Daoy (cell line): ENCODE measurements at places on chromosomes 16 and 17.

DNA sequence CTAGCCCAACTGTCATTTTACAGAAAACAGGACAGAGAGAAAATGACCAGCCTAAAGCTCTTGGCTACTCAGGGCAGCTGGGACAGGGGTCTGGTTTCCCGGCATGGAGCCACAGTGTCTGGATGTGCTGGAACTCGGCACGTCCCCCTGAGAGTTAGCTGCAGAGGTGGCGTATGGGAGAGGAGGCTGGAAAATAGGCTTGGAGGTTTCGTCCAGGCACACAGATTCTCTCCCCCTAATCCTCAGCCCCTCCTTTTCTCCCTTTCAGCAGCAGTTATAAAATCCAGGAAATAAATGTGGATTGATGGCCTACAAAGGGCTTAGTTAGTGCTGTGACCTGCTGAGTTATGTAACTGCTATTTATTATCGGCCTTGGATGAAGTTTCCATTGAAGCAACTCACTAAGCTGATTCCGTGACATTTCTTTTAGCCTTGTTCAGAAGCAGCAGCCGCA is 89.5 kb upstream of the TOB1 start:
- DNase-seq = no peak

- DNase-seq = no peak
Measured at GRCh38 chr16:57518520-57518919, 17.9 kb downstream of the CCDC102A start.

DNA sequence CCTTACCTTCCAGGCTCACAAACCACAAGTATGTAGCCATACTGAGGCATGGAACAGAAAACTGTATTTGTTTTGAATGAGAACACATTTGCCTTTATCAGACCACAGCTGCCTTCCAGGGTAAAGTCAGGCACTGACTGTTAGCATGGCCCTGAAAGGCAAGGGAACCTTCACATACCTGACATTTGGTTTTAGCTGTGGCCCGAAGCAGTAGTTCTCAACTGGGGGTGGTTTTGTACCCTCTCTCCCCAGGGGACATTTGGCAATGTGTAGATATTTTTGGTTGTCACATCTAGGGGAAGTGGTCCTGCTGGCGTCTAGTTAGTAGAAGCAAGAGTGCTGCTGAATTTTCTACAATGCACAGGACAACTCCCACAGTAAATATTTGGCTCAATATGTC is 9.2 kb downstream of the HERPUD1 start:
- DNase-seq = no peak

DNA sequence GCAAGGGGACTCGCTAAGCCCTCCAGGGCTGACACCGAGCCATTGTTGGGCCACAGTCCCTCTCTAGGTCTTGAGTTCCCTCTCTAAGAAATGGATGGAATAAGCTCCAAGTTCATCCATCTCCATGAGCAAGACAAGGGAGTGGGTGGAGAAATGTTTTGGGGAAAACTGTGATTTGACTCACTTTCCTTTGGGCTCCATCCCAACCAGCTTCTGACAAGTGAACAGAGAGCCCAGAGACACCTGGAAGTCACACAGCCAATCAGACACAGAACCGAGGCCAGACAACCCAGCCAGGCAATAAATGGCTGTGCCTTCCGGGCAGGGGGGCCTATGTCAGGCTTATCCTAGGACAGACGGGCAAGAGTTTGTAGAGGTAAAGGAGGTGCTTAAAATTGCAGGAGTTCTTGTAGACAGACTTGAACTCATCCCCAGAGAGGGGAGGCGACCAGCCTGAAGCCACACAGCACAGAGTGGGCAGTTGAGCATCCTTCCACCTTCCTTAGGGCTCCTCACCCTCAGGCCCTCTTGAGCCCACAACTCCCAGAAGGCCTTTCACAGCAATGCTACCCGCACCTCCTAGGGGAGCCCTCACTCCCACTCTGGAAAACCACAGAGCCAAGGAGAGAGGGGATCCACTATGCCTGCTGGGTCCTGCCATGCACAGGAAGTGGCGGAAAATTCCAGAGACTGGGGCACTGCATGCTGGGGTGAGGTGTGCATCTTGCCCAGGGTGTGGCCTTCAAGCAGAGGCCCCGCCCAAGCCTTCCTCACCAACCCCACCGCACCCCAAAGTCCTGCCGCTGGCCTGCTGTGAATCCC is 9.5 kb upstream of the FAM83G start:
- DNase-seq = no peak

GRCh38 chr17:15914400-15915170 is 30.3 kb upstream of the ADORA2B start:
- DNase-seq = peak; percentile 81

- DNase-seq = no peak
Measured at GRCh38 chr17:47986520-47986919, 15.6 kb downstream of the CDK5RAP3 start.

GRCh38 chr17:50797135-50797810 is 30.0 kb upstream of the ANKRD40CL start:
- no peak for DNase-seq

GRCh38 chr17:64457156-64457555 is 8.2 kb downstream of the MILR1 start:
- peak; percentile 18 for DNase-seq

- DNase-seq = no peak
Measured at GRCh38 chr16:57604177-57604576, 24.3 kb upstream of the ADGRG1 start.
